NCI-H1694 (cell line): ENCODE measurements at places on chromosomes 5 and 9.
A peak's percentile ranks its signal among the peaks of the same experiment; 100 is the strongest.

- no peak for DNase-seq
Measured at GRCh38 chr9:109109967-109110328, 9.8 kb downstream of the TMEM245 start.

- no peak for DNase-seq
Measured at GRCh38 chr5:133128066-133128465, 76.3 kb downstream of the HSPA4 start.

DNA sequence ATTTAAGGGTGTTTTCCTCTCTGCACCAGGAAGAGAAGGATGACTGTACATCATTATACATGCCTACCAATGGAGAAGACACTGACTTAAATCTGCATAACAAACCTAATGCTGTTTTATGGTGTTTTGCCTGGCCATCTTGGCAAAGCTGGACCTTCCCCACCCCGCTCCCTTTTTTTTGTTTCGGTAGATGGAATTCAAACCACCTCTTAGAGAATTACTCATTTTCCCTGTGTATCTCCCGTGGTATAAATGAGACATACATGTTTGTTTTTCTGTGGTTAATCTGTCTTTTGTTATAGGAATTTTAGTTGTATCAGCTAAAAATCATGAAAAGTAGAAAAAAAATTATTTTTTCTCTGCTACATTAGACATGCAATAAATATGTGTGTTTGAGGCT, 28.8 kb downstream of the IL12B start:
- no peak for DNase-seq

DNA sequence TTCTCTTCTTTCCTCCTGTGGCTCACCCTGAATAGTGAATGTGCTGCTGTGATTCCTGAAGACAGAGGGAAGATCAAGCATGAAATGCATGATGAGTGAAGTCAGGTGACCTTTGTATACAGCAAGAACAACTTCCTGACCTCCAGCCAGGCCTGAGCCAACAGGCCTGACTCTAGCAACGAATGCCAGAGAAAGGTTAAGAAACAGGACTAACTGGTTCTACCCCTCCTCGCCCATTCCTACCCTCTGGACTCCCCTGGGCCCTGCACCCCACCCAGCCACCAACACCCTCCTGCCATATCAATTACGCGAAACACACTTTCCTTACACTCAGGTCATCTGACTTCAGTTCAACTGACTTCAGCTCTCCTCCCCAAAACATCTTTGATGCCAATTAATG, 4.9 kb downstream of the SUSD1 start:
- no peak for DNase-seq

GRCh38 chr9:114525513-114525912, 20.2 kb upstream of the WHRN start:
- DNase-seq, result no peak

DNA sequence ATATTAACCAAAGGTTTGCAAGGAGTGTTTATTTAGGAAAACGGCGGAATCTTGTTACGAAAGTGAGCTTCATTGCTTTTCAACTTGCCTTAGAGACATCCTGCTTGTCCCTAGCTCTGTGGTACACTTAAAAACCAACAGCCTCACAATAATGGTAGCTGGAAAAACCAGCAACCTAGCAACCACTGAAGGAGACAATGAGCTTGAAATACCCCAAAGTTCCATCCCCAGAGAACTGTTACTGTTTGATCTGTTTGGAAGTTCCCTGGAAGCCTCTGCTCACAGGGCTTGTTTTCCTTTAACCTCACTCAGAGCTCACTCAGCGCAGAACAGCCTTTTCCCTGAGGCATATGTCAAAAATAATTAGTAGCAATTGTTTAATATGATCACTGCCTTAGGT, 43.2 kb downstream of the SH3TC2 start:
- no peak for DNase-seq

GRCh38 chr5:6733411-6734242, 20.4 kb downstream of the TENT4A start:
- DNase-seq, result no peak

GRCh38 chr9:35599763-35600604, 5.1 kb upstream of the TESK1 start:
- no peak for DNase-seq

DNA sequence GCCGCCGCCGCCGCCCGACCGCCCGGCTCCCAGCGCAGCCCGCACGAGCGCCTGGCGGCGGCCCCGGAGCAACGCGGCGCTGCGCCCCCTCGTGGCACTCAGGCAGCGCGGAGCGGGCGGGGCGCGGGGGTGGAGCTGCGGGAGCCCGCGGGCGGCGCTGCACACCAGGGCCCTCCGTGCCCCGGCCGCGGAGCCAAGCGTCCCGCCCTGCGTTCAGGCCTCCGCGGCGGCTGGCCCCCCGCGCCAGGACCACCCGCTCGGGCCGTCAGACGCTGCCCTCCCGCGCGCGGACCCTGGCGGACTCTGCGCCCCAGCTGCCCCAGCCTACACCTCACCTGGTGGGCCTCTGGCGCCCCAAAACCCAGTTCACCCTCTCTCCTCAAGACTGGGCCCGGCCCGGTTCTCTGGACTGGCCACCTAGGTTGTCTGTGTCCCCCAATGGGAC, at the start of gene RASGEF1C:
RASGEF1C (minus strand) TSS at position 75 of the 445 bp plus-strand sequence. CDS start 71,159 bp downstream, outside the sequence.
- DNase-seq, result peak; percentile 12

DNA sequence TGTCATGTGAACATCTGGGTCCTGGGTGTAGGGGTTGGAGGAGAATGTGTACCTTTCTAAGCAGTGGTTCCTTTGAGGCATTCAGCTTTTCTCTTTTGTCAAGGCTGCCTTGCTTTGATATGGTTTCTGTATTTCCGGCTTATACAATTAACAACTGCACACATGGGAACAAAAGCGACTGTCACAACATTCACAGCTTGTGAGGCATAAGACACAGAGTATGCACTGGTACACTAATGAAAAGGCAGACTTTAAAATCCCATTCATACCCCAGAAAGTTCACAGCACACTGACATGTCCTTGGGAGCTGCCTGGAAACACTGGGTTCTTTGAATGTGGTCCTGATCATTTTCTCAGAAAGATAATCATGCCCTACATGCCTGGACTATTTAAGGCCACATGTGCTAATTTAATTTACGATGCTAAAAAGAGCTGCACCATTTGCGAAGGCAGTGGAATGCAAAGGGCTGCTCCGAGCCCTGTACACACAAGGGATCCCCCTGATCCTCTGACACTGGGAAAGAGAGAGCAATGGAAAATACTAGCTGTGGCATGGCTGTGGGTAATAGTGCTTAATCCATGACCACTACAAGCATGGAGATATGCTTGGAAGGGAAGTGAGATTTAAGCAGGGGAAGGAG, 131.8 kb downstream of the EFNA5 start:
- DNase-seq, result no peak

- DNase-seq, result no peak
Measured at GRCh38 chr9:90547896-90548295, 94.7 kb downstream of the DIRAS2 start.

GRCh38 chr5:43567967-43568366, 11.1 kb upstream of the PAIP1 start:
- no peak for DNase-seq

DNA sequence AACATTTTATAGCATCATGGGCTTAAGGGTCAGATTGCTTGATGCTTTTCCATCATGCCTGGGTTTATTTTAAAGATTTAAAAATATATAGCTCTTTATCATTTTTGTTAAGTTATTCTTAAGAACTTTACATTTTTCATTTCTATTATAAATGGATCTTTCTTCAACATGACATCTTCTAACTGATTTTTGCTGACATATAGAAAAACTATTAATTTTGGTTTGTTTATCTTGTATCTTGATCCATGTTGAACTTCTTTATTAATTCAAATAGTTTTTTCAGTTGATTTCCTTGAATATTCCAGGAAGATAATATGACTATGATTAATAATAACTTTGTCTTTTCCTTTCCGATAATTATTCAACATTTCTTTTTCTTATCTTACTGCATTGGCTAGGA, 237.9 kb upstream of the CLINT1 start:
- DNase-seq, result no peak

- DNase-seq, result no peak
Measured at GRCh38 chr5:51495672-51496071, 112.4 kb downstream of the ISL1 start.

- DNase-seq, result no peak
Measured at GRCh38 chr5:154647114-154647760, 107.9 kb upstream of the LARP1 start.

GRCh38 chr5:107456281-107456715, 214.4 kb downstream of the EFNA5 start:
- DNase-seq, result no peak

DNA sequence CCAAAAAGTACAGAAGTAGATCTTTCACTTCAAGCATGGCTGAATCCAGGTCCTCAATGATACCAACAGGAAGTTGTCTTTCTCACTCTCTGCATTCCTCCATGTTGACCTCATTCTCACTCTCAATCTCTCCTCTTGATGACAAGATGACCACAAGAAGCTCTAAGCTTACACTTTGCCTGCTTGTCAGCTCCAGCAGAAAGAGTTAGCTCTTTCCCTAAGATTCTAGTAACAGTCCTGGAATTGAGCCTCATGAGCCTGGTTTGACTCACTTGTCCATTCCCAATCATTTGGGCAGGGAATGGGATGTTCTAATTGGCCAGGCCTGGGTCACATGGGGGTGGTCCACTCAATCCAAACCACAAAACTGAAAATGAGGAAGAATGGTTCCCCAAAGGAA, 3.3 kb upstream of the CLTA start:
- DNase-seq, result no peak

- no peak for DNase-seq
Measured at GRCh38 chr5:56413546-56413945, 180.4 kb upstream of the ANKRD55 start.

DNA sequence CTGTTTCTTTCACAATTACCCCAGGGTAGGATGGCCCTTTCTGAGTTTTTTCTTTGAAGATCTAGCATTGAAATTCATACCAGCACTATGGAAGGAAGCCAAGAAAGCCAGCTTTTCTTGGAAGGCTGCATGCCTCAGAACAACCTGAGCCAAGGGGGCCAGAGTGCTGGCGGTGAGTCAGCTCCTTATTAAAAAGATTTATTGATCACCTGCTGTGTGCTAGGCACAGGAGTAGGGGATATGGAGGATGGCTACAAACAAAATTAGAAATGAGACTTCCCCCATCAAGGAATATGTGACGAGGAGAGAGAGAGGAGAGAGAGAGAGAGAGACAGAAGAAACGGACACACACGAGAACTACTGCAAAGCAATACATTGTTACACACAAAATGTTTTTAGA, 184.6 kb upstream of the PUM3 start:
- no peak for DNase-seq
